ENCODE measurements at places on chromosomes 5 and 9.
A peak's percentile ranks its signal among the peaks of the same experiment; 100 is the strongest.

GRCh38 chr9:88932766-88933165, 58.5 kb upstream of the S1PR3 start:
- no peak for DNase-seq

DNA sequence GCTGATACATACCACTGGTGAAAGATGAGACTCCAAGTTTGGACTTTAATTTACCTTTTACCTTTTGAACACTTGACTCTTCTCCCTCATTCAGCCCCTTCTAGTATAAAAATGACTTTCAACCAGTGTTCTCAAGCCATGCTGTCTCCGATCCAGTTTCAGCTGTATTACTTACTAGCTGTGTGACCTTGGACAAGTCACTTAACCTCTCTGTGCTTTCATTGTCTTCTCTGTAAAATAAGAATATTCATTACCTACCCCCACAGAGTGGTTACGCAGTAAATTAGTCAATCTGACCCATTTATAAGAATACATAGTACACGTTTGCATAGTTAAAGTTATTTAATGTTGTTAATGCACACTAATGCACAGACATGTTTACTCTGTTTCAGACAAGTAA, 12.6 kb upstream of the CEMIP2 start:
- DNase-seq = no peak

DNA sequence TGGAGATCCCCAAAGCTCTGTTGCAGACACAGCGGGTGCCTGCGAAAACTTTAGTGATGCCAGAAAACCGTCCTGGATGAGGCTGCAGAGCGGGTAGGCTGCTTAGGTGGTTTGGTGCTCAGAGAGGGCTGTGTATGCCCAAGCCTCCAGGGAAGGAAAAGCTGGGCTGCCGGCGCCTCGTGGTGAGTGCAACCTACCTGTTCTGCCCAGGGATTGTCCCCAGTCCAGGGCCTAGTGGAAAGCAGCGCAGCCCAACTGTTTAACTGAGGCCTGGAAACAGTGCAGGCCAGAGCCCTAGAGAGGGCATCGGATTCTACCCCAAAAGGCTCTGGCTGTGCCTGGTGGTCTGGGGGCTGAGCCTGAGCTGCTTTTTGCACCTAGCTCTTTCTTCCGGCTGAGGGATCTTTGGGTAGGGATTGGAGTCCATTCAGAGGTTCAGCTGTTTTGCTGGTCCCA, 2.8 kb downstream of the LMX1B start:
- DNase-seq = no peak

- no peak for DNase-seq
Observed at GRCh38 chr5:143374496-143375217, 28.8 kb downstream of the NR3C1 start.

GRCh38 chr5:18393565-18394442, 759.5 kb downstream of the TAF11L14 start:
- DNase-seq = peak; percentile 1

DNA sequence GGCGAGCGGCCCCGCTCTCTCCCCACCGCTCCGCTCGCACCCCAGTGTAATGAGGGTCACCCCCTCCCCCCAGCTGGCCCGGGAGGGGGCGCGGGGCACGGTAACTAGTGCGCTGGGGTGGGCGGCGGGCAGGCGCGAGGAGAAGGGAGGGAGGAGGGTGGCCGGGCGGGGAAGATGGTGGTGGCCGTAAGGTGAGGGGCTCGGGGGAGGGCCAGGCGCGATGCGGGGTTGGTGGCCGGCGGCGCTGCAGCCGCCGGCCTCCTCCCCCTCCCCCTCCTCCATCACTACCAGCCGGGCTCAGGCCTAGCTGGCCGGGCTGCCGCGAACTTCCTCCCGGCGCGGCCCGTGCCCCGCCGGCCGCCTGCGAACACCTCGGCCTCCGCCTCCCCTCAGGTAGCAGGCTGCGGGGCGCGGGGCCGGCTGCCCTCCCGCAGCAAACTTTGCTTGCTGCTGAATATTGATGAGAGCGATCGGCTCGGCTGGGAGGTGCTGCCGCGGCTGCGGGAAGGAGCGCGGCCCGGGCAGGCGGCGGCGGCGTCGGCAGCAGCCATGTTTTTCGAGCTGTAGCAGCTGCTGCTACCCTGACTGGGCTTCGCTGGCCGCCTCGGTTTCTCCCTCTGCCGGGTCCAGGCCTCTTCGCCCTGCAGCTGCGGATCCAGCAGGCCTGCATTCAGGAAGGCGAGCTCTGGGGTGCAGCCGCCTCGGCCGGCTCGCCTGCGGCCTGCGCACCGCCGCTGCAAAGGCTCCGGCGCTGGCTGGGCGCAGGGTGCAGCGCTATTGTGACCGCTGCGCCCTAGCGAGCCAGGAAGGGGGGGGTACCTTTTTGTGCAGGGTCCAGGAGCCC, 502 bp downstream of the NSD1 start:
- DNase-seq = no peak

GRCh38 chr5:66958980-66959641, 237.5 kb downstream of the CD180 start:
- no peak for DNase-seq

DNA sequence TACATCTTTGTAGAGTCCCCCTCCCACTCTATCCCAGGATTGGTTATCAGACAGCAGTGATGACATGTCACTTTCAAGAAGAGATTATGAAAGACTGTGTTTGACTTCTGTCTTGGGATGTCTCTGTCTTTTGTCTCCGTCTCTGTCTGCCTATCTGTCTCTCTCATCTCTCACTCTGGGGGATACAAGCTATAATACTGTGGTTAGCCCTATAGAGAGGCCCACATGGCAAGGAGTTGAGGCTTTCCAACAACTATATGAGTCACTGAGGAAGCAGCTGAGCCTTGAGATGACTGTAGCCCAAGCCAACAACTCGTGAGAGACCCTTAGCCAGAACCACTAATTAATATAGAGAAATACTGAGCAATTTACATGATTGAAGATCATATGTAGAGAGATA, 284.8 kb downstream of the PDE4D start:
- no peak for DNase-seq
